ENCODE measurements at places on chromosomes 4 and X.

DNA sequence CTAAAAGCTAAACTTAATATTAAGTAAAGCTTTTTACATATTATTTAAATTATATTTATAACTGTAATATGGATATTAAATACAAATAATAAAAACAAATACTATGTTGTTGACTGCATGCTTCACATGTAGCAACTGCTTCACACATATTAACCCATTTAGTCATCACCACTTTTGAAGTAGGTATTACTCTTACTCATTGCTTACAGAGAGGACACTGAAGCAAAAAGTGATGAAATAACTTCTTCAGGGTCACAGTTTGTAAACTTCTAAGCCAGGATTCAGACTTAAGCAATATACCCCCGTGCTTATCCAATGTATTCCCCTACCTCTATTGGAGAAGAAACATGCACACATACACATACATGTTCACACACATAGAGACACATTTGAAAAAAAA, 166.6 kb downstream of the DKK2 start:
- no peak for DNase-seq

DNA sequence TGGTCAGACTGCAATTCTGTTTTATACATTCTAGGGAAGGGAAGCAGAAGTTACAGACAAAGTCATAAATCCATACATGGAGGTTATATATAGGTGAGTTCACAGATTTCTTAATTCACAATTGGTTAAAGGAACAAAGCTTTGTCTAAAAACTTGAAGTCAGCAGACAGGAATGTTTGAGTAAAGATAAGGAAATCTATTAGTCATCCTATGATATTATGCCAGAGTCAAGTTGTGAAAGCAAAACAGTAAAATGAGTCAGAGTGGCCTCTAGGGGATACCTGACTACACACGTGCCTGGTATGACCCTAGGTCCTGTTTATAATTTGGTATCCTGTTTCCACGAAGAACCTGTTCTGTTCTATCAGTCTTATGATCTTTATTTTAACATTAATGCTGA, 31.5 kb downstream of the ACTRT1 start:
- DNase-seq = no peak

DNA sequence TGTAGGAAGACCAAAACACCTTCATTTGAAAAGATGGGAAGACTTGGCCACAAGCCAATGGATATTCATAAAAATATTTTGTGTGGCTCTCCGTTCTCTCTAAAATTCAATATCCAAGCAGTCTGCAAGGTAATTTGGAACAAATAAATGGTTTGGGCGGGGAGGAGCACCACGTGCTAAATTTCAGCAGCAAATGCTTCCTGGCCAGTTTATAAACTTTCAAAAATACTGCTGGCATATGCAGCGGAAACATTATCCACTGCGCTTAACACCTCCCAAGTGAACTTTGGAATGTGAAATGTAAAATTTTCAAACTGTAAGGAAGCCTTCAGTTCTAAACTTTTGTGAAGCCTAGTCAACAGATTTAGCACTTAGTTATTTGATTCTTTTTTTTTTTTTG, 191.0 kb downstream of the NSUN7 start:
- no peak for DNase-seq

DNA sequence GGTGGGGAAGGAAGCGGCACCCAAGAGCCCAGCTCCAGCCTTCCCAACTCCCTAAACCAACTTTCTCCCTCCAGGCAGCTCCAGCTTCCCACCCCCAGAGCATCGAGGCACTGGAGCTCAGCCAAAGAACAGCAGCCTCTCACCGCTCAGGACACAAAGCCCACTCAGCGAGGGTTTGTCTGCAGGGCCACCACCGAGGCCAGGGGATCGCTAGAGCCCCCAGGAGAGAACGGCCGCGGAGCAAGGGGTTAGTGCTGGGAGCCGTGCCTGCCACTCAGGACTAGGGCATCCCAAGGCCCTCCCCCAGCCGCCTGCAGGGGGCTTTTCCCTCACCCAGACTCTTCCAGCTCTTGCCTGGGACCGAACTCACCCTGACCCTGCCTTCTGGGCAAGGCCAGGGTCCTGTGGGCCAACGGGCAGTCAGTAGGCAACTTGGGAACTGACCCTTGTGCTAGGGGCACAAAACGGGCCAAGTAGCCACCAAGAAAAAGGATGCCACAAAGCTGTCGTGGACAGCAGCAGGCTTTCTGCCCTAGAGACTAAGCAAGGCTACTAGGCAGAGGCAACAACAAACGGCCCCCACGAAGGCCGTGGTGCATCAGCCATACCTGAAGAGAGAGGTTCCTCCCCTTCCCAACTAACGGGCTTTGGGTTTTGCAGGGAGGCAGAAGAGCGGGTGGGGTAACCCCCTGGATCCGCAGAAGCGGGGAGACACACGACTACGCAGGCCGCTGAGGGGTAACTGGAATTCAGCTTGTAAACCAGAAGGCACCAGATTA, 2.3 kb downstream of the HCFC1 start:
- DNase-seq = no peak

GRCh38 chr4:151304755-151305154, 20.6 kb downstream of the SH3D19 start:
- DNase-seq = no peak

GRCh38 chr4:74311696-74312313, 3.5 kb downstream of the EPGN start:
- DNase-seq = no peak

- DNase-seq = no peak
Measured at GRCh38 chr4:42555828-42556227, 101.1 kb downstream of the ATP8A1 start.

- DNase-seq = no peak
Measured at GRCh38 chrX:7280520-7280919, 132.6 kb upstream of the PUDP start.

GRCh38 chr4:68630371-68630770, 40.1 kb downstream of the UGT2B15 start:
- DNase-seq = no peak

DNA sequence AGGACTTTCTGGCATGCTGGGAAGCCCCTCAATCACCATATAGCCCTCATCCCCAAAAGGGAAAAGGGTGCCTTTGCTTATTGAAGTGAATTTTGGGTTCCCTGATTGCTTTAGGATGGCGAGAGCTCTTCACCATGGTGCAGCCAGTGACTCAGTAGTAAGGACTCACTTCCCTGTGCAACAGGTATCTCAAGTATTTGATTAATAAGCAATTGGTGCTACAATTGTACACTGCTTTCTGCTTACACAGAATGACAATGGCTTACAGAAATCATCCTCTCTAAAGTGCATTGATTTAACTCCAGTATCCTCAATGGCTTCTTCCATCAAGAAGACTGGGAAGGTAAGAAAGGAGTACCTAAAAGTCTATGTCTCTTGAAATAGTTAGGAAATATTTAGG, 143.7 kb upstream of the SMIM10 start:
- no peak for DNase-seq

- DNase-seq = no peak
Measured at GRCh38 chr4:152187693-152188092, 348.2 kb downstream of the FBXW7 start.

DNA sequence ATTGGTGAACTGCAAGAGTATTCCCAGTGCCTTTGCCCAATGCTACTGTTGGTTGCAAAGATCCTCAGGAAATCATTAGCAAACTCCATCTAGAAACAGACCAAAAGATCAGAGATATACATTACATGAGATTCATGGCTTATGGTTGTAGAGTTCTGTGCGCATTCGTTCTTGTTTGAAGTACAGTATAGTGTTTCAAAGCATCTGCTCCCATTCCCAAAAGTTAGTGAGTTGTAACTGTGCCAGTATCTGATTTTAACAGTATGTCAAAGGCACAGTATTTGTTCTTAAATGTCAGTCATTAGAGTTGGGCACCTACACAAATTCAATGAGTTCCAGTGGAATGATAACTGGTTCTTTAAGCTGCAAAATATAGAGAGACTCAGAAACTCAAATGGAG, 314.7 kb upstream of the ATOH1 start:
- DNase-seq = no peak

DNA sequence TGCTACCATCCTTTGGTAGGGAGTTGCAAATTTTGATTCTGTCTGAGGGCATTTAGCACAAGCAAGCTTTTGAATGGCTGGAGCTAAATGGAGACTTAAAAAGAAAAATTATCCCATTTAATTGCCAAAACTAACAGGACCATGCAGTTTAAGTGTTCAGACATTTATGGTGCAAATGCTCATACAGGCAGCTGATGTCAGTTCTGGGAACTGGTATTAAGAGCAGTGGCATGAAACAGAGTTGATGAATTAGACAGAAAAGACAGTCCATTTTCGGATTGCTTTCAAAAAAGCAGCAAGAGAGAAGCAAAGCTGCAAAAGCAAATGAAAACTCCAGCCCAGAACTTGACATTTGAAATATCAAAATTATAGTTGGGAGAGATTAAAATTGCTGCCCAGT, 1.3 kb downstream of the SCRG1 start:
- DNase-seq = no peak

- no peak for DNase-seq
Measured at GRCh38 chr4:13548059-13548983, 4.0 kb upstream of the NKX3-2 start.

DNA sequence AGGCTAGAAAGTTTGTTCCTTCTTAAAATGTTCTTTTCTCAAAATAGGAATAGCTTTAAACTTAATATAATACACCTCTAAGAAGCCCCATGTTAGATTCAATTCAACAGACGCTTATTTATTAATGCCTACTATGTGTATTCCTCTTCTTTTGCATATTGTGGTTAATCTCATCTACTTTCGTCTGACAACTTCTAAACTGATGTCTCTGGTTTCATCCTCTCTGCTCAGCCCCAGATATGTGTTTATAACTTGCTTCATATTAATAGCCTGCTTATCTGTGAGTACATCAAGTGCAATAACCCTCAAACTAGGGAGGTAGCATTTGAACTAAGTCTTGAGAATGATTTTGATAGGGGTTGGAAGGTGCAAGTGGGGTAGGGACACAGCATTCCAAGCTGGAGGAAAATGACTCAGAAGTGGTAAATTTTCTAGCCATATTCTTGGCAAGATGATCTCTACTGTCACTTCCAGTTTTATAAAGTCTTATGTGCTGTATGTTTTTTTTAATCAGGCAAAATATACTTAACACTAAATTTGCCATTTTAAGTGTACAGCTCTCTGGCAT, 37.0 kb downstream of the STK26 start:
- no peak for DNase-seq

DNA sequence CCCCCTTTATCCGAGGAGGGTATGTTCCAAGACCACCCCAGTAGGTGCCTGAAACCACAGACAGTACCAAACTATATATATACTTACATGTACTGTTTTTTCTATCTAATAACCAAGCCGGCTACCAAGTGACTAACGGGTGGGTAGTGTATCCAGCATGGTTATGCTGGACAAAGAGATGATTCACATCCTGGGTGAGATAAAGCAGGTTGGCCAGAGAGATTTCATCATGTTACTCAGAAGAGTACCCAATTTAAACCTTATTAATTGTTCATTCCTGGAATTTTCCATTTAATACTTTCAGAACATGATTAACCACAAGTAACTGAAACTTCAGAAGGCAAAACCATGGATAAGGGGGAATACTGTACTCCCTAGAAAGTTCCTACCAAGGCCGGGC, 46.5 kb downstream of the RFC1 start:
- DNase-seq = no peak

GRCh38 chr4:19711871-19712270, 539.8 kb upstream of the SLIT2 start:
- no peak for DNase-seq

GRCh38 chr4:110184140-110184790, 14.2 kb downstream of the ELOVL6 start:
- no peak for DNase-seq

DNA sequence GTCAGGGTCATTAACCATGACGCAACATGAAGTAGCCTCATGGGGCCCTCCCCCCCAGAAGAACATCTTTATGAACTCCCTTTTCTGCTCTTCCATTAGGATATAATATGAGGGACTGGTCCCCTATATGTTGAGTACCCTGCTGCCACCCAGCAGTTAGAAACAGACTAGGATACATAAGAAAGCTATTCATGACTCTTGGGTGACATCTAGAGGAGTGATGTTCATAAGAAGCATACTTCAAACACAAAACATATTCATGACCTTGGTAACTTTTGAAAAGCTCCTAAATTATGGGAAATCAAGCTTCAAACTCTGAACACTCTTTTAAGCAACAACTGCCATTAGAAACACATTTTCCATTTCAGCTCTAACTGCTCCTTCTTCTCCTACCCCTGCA, 155.2 kb upstream of the SPIN4 start:
- no peak for DNase-seq

DNA sequence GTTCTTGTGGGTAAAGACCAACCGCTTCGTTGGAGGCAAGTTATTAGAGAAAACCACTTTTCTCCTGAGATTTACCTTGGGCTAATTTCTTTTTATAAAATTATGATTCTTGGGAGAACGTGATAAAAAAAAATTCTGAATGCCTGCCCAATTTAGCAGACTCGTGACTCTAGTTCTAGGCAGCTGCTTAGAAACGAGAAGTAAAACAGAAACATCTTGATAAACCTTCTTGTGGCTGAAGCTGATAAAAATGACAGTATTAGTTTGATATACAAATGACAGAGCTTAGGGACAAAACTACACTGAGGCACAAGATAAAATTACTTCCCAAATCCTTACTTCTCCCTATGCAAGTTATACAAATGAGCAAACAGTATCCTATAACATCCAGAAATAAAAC, 458.9 kb upstream of the TEX13C start:
- no peak for DNase-seq

GRCh38 chrX:107168712-107169111, 37.5 kb downstream of the NUP62CL start:
- DNase-seq = no peak

GRCh38 chrX:143435916-143436315, 81.4 kb downstream of the SPANXN3 start:
- no peak for DNase-seq

DNA sequence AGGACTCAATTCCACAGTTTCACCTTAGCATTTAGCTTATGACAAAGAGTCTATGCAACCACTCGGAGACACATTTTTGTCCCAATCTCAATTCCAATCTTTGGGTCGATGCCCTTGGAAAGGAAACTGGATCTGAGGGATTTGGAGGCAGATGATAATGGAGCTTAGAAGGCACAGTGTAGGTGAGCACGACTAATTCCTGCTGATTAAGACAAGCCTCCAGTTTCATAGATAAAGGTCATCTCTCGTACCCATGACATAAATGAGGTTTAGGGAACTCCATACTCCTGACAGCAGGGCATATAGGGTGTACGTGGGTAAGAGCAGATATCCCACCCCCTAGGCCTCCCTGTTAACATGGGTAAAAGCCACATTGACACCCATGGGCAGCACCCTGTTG, 24.4 kb upstream of the ZNF718 start:
- no peak for DNase-seq

GRCh38 chr4:134201216-134202161, at the start of gene PABPC4L:
PABPC4L (minus strand) TSS chr4:134201789; CDS start chr4:134201019, 770 bp downstream.
- DNase-seq = no peak

- DNase-seq = no peak
Measured at GRCh38 chrX:117038918-117039440, 576.2 kb upstream of the CT83 start.

DNA sequence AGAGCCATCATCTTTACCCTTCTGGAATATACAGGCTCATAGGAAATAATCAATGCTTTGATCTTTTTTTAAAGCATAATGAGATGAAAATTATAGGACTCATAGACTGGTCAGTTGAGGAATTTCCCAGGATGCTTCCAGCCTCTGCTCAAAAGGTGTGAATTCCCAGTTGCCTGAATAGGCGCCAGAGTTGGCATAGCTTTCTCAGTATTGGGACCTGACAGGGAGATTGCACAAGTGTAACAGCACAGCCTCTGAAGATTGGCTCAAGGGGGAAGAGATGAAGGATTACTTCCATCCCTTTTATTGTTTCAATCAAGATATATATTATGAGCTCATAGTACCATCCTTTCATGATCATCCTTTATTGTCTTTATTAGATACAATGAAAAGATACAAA, 17.9 kb downstream of the TET2 start:
- no peak for DNase-seq

GRCh38 chr4:105620640-105621323, 68.4 kb downstream of the ARHGEF38 start:
- DNase-seq = no peak
